ENCODE measurements at places on chromosomes 13 and 19.
A peak's percentile ranks its signal among the peaks of the same experiment; 100 is the strongest.

GRCh38 chr13:39515224-39515714, 87.7 kb downstream of the LHFPL6 start:
- DNase-seq, result no peak

- DNase-seq, result no peak
These were observed 345.6 kb downstream of the SPRY2 start for GRCh38 chr13:79995334-79995733.

- DNase-seq, result no peak
These were observed 326.1 kb upstream of the SLITRK1 start for GRCh38 chr13:84208246-84208910.

DNA sequence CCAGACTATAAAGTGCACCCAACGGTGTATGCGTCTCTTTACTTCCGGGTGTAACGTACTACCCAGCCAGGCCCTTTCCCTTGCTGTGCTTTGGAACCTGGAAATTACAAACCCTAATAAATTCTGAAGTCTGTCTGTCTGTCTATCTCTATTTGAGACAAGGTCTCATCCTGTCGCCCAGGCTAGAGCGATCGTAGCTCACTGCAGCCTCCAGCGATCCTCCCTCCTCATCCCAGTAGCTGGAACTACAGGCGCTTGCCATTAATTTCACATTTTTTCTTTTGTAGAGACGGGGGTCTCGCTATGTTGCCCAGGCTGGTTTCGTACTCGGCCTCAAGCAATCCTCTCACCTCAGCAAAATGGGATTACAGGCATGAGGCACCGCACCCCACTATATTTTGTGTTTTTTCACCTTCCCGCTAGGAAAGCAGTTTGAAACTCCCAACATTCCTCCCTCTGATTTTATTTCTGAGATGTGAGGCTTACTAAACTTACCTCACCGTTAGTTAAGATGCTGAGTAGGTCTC, 469 bp upstream of the RNF6 start:
- DNase-seq, result no peak

DNA sequence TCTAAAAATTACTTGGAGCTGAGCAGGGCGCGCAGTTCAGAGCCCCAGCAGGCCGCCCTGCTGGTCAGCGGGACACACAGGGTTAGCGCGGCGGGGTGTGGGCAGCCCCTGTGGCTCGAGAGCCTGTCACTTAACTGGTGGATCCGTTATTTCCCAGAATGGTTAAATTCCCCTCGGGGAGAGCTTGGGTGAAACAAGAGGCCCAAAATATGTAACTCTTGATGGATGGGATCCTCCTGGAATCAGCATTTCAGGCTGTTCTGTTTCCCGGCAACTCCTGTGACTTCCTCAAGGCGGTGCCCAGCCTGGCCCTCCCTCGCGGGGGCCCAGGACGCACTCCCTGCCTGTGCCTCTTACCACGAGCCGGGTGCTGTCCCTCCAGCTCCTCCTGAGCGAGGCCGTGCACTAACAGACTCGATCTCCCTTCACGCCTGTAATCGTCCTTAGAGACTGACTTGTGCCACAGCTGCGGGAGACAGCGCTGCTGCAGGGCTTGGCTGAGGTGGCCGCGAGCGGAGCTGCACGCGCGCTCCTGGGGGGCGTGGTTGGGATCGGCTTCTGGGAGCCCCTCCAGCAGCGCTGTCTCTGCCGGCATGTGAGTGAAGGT, 9.7 kb downstream of the PTBP1 start:
- DNase-seq, result no peak

GRCh38 chr13:46551410-46552302, 1.3 kb upstream of the LRCH1 start:
- DNase-seq, result peak; percentile 87

DNA sequence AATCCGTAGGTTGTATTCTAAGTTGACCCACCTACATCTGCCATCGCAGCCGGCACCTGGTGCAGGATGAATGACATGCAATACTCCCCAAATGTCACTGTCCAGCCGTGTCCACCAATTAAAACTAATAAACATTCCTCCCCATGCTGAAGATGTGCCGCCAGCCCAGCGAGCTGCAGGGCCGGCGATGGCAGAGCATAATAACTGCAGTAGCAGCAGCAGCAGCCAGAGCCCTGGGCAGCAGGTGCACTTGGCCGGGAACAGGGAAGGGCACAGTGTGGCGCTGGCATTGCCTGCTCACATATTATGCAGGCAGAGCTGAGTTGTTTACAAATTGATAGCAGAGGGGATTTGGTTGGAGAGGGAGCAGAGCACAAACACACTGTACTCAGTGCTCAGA, 754.9 kb downstream of the OLFM4 start:
- no peak for DNase-seq

DNA sequence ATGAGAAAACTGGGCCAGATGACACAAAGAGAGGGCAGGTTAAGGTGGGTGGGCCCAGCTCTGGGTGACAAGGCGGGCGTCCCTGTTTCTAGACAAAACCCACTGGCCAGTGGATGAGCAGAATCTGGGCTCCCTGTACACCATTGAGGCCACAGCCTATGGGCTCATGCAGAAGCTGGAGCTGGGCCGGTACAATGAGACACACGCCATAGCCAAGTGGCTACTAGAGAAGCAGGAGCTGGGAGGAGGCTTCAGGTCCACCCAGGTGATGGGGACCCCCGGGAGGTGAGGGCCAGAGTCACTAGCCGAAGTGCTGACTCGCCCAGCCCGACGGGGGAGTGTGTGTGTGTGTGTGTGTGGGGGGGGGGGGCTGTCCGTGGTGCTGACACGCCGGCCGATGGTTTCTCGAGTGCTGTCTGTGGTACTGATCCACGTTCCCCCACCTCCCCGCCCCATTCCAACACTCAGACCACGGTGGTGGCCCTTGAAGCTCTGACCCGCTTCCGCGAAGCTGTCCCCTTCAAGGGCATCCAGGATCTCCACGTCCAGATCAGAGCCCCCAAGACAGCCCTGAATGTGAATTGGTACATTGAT, 24.3 kb upstream of the SHFL start:
- DNase-seq, result peak; percentile 30

DNA sequence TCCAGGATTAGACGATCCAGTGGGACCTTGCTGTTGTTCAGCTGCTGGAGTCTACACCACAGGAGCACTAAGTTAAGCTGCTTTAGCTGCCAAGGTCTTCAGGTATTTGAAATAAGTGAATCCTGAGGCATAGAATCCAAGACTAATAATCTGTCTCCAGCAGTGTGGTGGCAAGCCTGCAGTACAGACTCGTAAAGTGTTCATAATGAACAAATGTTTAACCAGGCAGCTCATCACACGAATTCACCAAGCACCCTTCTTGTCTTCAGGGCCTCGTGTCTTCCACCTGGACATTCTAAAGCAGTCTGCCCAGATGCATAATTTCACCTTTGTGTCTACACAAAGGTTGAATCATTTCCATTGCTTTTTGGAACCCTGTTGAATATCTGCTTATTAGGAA, 5.3 kb downstream of the ATP11A start:
- DNase-seq, result no peak

DNA sequence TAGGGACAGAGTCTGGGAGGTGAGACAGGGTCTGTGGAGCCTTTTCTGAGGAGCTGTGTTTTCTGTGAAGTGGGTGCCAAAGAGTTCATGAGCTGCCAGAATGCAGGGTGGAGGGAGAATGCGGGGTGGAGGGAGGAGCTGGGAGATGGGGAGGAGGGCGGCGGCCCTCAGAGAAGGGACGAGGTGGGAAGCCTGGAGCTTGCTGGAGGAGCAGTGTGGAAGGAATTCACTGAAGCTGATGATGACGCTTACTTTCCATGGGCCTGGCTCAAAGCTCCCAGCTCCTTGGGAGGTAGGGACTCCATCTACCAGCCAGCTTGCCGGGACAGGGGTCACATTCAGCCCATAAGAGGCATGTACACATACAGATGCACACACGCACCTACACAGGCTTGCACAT, 62.5 kb downstream of the MCF2L start:
- no peak for DNase-seq

- DNase-seq, result peak; percentile 7
These were observed 3.7 kb downstream of the CD70 start for GRCh38 chr19:6587093-6587820.

- no peak for DNase-seq
These were observed 16.1 kb upstream of the TLE2 start for GRCh38 chr19:3045191-3045590.

- DNase-seq, result no peak
These were observed 1146.3 kb upstream of the MIR17HG start for GRCh38 chr13:90201202-90201601.

- DNase-seq, result no peak
These were observed 56.2 kb downstream of the PEPD start for GRCh38 chr19:33465371-33465770.

DNA sequence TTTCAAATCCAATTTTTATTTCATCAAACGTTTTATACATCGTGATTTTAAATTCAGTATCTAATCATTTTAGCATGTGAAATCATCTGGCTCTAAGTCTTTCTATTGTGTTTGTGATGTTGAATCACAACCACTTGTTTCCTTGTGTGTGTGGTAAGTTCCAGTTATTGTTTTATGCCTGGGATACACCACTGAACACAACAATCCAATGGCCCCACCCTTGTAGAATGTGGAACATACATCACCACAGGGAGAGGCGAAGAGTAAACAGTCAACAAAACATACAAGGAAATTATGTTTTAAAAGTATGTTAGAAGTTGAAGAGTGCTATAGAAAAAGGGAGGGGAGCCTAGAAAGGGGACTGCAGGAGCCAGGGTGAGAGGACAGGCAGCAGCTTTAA, 100.5 kb downstream of the EPSTI1 start:
- no peak for DNase-seq

DNA sequence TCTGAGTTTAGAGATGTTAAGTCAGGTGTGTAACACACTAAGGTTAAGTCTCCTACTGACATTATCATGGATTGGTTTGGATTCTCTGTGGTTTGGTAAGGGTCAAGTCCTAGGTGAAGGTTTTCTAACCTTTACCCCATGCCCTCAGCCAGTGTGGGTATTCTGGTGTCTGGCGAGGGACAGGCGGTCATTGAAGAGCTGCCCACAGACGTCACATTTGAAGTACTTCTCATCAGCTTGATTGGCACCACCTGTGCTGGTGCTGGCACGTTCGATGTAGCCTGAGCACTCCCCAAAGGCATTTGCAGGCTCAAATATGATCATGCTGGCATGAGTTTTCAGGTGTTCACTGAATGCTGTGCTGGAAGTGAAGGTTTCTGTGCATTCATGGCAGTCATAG, 27.0 kb downstream of the PEG3 start:
- DNase-seq, result no peak

DNA sequence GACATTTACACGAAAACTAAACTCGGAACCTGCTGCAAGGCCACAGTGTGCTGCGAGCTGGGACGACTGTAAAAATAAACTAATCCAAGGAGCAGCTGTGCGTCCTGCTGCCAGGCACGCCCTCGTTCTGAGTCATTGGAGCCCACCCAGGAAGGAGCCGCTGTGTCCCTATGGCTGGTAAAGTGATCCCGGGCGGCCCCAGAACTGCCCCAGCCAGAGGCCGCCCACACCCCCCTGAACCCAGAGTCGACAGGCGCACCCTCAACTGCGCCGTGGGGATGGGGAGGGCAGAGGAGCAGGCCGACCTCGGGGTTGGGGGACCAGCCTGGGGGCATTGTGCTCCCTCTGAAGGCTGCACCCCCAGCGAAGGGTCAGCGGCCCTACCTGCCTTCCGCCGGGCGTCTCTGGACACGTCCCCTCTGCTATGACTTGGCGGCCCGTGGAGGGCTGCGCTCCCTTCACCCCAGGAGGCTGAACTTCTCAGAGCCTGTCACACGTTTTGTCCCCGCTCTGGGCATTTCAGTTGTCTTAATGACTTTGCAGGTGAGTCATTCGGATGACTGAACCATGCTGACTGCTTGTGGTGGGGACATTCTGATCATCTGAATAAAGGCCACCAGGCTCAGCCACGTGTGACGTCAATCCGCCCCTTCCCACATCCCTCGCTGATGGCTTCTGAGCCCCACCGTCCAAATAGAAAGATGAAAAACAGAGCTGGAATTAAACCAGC, 42.7 kb downstream of the ADPRHL1 start:
- DNase-seq, result no peak

DNA sequence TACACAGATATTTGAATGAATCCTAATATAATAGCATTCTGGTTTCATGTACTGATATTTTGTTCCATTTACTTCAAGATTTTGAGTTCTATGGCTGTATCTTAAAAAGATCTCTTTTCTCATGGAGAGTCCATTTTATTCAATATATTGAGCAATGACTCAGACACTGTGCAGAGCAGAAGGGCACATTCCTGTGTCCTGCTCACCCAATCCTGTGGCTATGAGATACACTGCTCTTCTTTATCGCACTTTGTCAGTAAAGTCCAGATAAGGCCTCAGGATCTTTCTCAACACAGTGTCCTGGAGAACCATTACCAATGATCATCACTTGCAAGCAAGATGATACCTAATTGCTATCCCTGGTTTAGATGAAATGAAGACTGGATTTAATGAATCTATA, 155.0 kb downstream of the CYSLTR2 start:
- DNase-seq, result peak; percentile 62

- DNase-seq, result peak; percentile 94
These were observed 13.8 kb downstream of the SH2D3A start for GRCh38 chr19:6753178-6754031.

GRCh38 chr13:95137096-95137495, 164.2 kb downstream of the ABCC4 start:
- no peak for DNase-seq

GRCh38 chr19:8697671-8698432, 743 bp downstream of the ACTL9 start:
- no peak for DNase-seq

GRCh38 chr19:16888629-16889365, at the start of gene F2RL3:
F2RL3 (plus strand) TSS chr19:16888999; CDS start chr19:16889190, 191 bp downstream.
- DNase-seq, result peak; percentile 89

GRCh38 chr13:94312511-94313216, 166.8 kb downstream of the DCT start:
- DNase-seq, result no peak

GRCh38 chr19:45451850-45452387, 15.9 kb upstream of the FOSB start:
- DNase-seq, result no peak

- no peak for DNase-seq
These were observed 70.0 kb downstream of the ATP11A start for GRCh38 chr13:112759827-112760226.

- peak; percentile 83 for DNase-seq
These were observed 5.2 kb upstream of the PLIN4 start for GRCh38 chr19:4523306-4524110.

DNA sequence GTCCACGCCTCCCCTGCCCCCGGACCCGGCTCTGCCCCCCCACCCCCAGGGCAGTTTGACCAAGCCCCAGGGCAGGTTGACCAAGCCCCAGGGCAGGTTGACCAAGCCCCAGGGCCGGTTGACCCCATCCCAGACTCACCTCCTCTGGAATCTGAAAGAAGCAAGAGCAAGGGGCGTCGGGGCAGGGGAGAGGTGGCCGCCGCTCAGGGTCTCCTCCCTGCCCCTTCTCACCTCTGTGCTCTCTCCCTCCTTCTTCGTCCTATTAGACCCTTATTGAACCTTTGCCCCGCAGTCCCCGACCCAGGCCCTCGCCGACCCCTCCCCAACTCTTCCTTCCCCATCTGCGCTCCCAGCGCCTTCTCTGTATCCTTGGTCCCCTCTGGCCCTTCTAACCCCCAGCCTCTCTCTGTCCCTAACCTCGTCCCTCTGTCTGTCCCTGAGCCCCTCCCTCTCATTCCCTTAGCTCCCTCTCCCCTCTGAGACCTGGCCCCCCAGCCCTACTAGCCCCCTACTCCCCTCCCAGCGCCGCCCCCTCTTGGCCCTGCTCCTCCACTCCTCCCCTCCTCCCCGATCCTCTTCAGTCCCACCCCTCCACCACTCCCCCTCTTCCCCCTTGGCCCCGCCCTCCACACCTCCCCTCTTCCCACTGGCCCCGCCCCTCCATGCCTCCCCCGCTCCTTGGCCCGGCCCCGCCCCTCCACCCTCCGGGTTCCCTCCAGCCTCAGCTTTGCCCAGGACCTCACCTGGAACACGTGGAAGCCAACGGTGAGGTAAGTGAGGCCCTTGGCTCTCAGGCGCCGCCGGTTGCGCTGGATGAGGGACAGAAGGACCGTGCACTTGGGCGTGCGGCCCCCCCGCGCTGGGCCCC, 7.6 kb downstream of the CAPN12 start:
- DNase-seq, result no peak
